ENCODE measurements at places on chromosomes 1 and 21. TPM values are rescaled to one million over a fixed set of nuclear protein-coding genes. Genes with fewer than 3 reads are reported as not detected.

The C1orf141 gene
- total RNA-seq, result not detected

The GNAT2 gene
- not detected for total RNA-seq

DNA sequence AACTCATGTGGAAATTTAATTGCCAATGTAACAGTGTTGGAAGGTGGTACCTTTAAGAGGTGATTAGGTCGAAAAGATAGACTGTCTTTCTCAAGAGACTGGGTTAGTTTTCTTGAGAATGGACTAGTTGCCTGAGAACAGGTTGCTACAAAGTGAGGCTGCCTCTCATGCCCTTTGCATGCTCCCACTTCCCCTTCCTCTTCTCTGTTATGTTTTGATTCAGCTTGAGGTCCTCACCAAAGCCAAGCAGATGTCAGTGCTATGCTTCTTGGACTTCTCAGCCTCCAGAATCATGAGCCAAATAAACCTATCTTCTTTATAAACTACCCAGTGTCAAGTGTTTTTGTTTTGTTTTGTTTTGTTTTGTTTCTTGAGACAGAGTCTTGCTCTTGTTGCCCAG is 187.0 kb upstream of the RUNX1 start:
- no peak for DNase-seq

- no peak for DNase-seq
These were observed 14.3 kb downstream of the SAMSN1 start for GRCh38 chr21:14531757-14532316.
